Hematopoietic multipotent progenitor cell (in vitro differentiated cells): ENCODE measurements at places on chromosomes 7 and 10. TPM values are rescaled to one million over a fixed set of nuclear protein-coding genes. Genes with fewer than 3 reads are reported as not detected.

DNA sequence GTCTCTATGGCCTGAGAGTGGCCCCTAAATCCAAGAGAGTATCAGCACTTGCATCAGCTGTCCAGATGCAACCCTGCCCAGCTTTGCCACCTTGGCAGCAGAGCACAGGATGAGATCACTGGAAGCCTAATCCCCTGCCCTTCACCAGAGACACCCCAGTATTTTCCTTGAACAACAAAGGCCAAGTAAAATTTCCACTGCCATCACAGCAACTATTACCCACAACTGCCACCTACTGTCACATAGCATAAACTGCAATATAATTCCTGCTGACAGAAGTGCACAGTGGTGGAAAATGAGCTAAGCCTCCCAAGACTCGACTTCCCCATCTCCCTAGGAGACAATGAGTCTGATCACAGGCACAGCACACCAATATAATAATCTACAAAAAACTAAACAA is 462.8 kb upstream of the ZWINT start:
- DNase-seq, result no peak

MRLN gene
- total RNA-seq, result not detected

DNA sequence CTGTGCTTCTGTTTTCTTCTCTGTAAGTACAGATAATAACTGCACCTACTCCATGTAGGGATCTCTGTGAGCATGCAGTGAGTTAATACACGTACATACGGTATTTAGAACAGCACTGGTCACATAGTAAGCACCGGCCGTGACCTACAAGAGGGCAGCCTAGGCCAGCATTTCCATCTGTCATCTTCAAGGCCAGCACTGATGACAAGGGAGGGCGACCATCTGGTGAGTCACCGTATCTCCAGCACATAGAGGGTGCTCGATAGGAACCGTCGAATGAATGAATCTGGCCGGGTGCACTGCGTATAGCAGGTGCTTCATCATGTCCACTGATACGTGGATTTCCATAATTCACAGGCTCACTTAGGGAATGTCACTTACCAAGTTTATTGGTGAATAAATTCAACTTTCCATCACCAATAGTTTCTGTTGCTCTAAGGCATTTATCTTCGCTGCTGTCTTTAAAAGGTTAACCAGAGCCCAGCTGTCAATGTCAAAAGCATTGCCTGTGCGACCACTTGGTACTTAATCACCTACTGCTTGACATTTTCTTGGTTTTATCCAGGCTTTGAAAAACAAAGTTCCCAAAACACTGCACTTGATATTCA is 8.3 kb downstream of the NOD1 start:
- no peak for DNase-seq

CALCR gene
- not detected for total RNA-seq
